NCI-H2171 treated with DMSO at 0.1 percent for 48 hours (cell line): ENCODE measurements at places on chromosomes 12 and 14.

- no peak for DNase-seq
These were observed 30.4 kb upstream of the CACNA2D4 start for GRCh38 chr12:1948883-1949282.

DNA sequence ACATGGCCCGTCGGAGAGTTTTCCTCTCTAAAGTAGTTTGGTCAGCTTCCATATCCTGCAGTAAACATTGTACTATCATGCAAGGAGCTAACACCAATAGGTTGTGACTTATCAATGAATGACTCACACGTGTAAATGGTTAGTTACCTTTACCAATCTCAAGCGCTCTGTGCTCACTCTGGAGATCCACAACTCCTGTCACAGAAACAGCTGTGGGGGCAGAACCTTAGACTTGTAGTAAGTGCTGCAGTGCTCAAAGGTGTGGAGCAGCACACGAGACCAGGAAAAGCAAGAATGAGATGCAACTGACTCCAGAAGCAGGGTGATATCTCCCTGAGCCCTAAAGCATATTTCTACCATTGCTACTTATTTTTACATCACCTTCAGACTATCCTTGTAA is 73.7 kb upstream of the KCNJ8 start:
- no peak for DNase-seq

DNA sequence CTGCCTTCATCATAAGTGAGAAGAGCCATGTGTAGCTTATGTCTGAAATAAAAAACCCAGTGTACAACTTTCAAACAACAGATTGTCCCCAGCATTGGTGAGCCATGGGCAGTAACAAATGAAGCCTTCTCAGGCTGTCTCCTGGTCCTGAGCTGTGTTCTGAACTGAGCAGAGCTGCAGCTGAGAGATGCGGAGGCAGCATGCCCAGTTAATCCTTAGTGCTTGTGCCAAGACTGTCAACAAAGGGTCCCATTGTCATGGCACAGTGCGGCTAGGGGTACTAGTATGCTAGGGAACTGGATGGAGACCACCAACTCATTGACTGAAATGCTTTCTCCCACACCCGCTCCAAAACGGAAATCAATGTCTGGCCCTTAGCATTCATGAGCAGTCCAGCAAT is 154.3 kb downstream of the RMST start:
- no peak for DNase-seq

- DNase-seq, result no peak
These were observed 73.5 kb downstream of the LIN7A start for GRCh38 chr12:80864046-80864735.

GRCh38 chr12:116545144-116545543 is 14.0 kb upstream of the MAP1LC3B2 start:
- no peak for DNase-seq

GRCh38 chr12:38516418-38516817 is 199.8 kb downstream of the ALG10B start:
- no peak for DNase-seq

- no peak for DNase-seq
These were observed 22.9 kb downstream of the GDF11 start for GRCh38 chr12:55765736-55766290.
